ENCODE measurements at places on chromosomes 1 and 21.

- DNase-seq: peak; percentile 13
Observed at GRCh38 chr1:39720094-39720999, 18.3 kb upstream of the PPIE start.

- no peak for DNase-seq
Observed at GRCh38 chr1:54807756-54808155, 6.6 kb upstream of the TTC22 start.

DNA sequence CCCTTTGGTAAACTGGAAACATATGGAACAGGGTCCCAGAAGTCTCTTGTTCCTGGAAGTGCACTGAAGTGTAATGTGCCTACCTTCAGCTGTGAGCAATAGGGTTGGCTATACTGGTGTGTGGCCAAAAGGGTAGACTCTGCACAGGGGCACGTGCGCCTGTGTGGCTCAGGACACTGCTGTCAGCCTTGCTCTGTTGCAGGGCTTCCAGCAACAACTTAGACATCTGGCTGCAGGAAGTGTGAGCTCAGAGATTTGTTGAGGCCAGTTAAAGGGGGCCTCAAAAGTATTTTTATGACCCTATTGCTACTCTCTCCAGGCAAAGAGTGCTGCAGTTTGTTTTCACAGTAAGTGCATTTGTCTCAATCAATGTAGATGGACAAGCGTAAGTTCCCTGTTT lies 7.5 kb downstream of the CTPS1 start:
- DNase-seq: no peak

DNA sequence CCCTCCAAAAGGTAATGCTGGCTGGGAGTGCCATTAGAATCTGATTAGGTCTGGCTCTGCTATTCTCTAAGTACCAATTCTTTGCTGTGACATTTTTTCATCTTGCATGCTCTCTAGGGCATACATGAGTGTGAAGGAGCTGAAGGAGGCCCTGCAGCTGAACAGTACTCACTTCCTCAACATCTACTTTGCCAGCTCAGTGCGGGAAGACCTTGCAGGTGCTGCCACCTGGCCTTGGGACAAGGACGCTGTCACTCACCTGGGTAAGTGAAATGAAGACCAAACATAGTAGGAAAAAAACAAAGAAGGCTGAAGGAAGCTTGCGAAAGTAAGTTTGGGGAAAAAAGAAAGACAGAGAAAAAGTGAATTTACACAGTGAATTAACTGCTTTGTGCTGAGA lies 207.9 kb downstream of the PAPPA2 start:
- no peak for DNase-seq

DNA sequence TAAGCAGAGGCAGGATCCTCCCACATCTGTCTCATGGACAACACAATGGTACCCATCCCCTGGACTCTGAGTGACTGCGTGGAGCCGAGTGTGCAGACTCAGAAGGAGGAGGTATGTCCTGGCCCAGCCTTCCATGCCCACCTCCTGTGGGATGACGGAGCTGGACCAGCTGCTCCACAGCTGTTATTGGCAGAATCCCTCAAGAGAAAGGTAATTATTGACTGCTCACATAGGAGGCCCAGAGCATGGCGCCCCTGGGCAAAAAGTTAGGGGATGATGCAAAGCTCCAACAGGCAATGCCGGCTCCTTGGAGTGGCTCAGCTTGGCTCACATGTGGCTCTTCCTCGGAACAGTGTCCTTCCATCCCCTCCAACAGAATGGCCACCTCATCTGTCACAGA lies 12.2 kb upstream of the ACTRT2 start:
- no peak for DNase-seq

GRCh38 chr1:206556750-206557635 lies 49.7 kb downstream of the RASSF5 start:
- peak; percentile 85 for DNase-seq

- no peak for DNase-seq
Observed at GRCh38 chr1:90149101-90149500, 154.2 kb downstream of the ZNF326 start.

- no peak for DNase-seq
Observed at GRCh38 chr1:236253918-236254637, 27.7 kb downstream of the ERO1B start.

- no peak for DNase-seq
Observed at GRCh38 chr1:212271823-212272485, 13.3 kb upstream of the PPP2R5A start.

GRCh38 chr1:225437710-225438437 lies 10.0 kb upstream of the LBR start:
- no peak for DNase-seq

GRCh38 chr1:63915121-63915520 lies 141.3 kb downstream of the ROR1 start:
- no peak for DNase-seq

DNA sequence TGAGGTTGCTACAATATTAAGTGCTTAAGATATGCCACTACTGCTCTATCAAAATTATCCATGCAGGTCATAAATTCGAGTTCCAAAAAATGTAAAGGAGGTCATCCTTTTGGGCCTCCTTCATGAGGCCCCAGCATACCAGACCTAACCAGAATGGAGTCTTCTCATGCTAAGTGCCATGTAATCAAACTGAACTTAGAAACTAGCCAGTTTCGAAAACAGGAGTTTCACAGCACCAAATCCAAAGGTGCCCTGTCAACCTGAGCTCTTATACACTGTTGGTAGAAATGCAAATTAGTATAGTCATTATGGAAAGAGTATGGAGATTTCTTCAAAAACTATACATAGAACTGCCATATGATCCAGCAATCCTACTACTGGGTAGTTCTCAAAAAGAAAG lies 320.5 kb downstream of the ST6GALNAC3 start:
- no peak for DNase-seq

DNA sequence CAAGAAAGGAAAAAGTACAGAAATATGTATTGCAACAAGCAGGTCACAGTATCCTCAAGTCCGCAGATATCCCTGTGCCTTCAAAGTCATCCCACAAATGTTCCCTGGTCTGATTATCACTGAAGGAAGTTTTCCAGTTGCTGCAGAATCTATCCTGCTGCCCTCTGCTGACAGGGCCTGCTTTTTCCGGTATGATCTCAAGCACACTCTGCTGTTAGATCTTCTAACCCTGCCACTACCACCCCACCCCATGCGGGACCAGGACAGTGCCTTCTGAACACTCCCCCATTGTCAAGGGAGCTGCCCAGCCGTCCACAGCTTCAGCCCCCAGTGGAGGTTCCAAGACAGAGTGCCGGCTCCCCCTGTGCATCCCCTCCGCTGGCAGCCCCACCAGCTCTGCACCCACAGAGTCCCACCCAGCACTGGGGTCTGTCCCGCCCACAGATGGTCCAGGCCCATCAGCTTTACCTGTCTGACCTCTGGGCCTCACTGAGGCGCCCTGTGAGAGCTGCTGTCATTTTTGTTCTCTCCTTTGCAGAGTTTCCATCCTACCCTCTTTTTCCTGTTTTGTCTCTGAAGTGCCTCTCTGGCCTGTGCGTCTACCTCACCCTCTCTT lies 27.9 kb downstream of the FAM163A start:
- no peak for DNase-seq

GRCh38 chr21:21971384-21971783 lies 973.2 kb downstream of the NCAM2 start:
- DNase-seq: no peak

- DNase-seq: no peak
Observed at GRCh38 chr1:7302873-7303272, 468.2 kb upstream of the VAMP3 start.

DNA sequence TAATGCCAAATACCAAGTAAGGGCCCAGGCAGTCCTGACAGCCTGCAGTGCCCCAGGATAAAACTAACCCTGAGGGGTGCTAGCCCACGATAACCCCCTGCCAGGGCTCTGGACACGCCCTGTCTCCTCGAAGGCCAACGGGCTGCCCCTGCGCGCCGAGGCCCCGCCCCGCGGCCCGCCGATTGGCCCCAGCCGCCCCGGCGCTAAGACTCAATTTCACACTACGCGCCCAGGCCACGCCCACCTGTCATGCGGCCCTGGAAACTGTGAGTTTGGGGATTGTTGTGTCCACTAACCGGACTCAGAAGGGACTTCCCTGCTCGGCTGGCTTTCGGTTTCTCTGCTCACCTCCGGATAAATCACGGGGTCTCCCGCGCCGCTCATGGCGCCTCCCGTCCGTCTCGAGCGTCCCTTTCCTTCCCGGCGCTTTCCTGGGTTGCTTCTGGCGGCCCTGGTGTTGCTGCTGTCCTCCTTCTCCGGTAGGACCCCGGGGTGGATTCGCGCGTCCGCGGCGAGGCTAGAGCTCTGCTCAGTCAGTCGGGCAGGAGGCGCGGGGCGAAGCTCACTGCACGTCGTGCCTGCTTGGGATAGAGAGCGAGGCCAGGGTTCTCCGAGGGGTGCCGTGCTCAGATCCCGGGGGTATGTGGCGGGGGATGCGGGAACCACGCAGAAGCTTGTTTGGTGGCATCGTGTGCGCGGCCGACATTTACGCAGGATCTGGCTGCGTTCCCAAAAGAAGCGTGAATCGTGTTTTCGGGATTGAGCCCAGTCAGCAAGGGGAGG lies at the start of gene CR1L:
TSS of gene CR1L (plus strand) at position 282 of the 783 bp plus-strand sequence. CDS start at position 383, 101 bp downstream.
- peak; percentile 30 for DNase-seq

DNA sequence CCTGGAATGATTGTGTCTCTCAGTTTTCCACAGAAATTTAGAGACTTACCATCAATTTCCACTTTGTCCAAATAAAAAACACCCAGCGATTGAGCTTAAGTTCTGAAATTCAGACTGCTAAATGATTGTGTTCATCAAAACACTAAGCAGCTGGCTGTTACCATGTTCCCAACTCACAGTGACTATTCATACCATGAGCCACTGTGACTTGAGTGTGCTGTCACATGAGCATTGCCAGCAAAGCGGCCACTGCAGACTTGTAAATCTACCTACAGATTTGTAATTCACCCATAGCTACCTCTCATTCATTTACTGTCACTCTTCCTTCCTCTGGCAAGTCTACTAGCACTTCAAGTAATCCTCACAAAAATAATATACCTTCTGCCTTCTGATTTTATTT lies 17.2 kb upstream of the PRKAB2 start:
- DNase-seq: no peak

GRCh38 chr1:169928438-169929209 lies 34.9 kb upstream of the SCYL3 start:
- no peak for DNase-seq

DNA sequence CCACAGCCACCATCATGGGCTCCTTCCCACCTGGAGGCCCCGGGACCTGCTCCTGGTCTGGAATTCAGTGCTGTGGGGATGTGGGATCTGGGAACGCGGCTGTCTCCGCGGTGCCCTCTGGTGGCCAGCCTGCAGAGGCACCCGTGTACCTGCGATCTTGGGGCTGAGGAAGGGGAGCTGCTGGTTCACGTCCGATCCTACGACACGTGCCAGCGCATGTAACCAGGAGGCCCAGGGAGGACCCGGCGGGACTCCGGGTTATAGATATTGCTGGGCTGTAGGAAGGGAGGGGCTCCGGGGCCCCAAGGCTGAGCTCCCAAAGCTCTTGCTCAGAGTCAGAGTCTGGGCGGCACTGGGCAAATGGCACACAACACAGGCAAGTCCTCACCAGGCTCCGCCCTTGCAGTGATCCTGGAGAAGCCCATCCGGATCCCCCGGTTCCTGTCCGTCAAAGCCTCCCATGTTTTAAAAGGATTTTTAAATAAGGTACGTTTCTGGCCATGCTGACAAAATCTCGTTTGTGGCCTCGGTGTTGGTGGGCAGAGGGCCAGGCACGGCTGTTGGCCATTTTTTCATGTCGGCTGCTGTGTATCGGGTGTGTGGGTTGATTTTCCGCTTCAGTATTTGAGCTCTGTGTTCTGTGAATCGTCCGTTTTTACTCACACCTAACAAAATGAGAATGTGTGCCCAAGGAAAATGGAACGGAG lies 20.1 kb downstream of the FAAP20 start:
- DNase-seq: peak; percentile 60

- no peak for DNase-seq
Observed at GRCh38 chr1:169245706-169246105, 121.9 kb downstream of the NME7 start.

DNA sequence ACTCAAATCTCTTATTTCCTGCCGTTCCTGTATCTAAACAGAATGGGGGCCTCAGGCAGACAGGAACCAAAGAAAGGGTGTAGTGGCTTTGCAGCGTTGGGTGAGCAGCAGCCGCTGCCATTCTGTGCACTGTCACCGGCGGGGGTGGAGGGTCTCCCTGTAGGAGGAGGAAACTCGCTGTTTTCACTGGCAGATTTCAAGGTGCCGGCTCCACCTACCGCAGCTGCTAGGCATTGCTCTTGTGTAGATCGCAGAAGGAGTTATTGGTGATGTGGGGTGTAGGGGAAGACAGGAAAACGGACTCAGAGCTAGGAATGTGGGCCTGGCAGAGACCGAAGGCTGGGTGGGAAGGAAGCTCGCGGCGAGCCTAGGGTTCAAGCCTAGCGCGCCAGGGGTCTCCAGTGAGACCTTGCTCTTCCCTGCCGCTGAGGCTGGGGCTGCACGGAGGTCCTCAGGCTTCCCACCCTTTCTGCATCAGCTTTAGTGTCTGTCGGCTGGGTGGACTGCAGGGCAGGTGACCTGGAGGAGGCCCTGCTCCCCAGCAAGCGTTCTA lies 20.8 kb downstream of the ATP5PO start:
- peak; percentile 85 for DNase-seq

GRCh38 chr1:67732750-67733151 lies 47.8 kb downstream of the GADD45A start:
- DNase-seq: peak; percentile 74

DNA sequence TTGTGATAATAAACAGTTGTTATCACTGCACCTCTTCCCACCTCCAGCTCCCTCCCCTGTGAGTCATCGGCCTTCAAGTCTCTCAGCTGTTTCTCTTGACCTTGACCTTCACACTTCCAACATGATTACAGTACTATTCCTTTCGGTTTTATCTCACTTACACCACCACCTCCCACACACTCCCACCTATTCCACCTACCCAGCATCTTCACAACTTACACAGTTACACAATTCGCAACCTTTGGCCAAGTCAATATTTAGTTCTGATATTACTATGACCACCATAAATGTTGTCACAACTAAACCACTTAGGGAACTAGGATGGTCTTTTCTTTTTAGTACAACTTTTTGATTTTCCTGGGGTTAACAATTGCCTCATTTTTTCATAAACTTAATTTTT lies 60.2 kb downstream of the RIPK4 start:
- DNase-seq: no peak

DNA sequence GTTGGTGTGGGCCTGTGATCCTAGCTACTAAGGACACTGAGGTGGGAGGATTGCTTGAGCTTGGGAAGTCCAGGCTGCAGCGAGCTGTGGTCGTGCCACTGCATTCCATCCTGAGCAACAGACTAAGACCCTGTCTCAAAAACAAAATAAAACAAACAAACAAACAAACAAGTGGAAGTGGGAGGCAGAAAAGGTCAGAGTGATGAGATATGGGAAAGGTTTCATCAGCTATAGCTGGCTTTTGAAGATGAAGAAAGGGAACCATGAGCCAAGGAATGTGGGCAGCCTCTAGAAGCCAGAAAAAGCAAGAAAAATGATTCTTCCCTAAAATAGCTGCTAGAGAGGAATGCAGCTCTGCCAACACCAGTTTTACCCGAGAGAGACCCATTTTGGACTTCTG lies 10.6 kb upstream of the NUCKS1 start:
- DNase-seq: no peak

GRCh38 chr1:112840631-112841624 lies 115.1 kb downstream of the SLC16A1 start:
- no peak for DNase-seq

All from HL-60 (cell line).